ENCODE measurements at places on chromosomes 13 and 19.

DNA sequence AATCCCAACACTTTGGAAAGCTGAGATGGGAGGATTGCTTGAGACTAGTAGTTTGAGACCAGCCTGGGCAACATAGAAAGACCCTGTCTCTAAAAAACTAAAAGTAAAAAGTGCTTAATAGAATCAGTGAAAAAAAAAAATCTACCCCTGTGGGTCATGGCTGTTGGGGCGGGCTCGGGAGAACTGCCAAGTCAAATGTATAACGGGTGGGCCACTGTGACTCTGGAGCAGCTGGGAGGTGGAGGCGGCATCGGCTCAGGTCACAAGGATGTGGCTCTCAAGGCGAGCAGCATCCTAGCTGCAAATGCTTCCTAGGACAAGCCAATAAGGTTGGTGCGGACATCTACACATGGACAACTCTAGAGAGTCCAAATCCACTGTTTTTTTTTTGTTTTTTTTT is 30.9 kb downstream of the C19orf47 start:
- DNase-seq: no peak

GRCh38 chr19:31274251-31275067 is 74.8 kb downstream of the TSHZ3 start:
- DNase-seq: no peak

- peak; percentile 59 for DNase-seq
These were observed 31.4 kb upstream of the MPHOSPH8 start for GRCh38 chr13:19601749-19602725.

- DNase-seq: no peak
These were observed 5.5 kb downstream of the WDFY2 start for GRCh38 chr13:51589793-51590192.

DNA sequence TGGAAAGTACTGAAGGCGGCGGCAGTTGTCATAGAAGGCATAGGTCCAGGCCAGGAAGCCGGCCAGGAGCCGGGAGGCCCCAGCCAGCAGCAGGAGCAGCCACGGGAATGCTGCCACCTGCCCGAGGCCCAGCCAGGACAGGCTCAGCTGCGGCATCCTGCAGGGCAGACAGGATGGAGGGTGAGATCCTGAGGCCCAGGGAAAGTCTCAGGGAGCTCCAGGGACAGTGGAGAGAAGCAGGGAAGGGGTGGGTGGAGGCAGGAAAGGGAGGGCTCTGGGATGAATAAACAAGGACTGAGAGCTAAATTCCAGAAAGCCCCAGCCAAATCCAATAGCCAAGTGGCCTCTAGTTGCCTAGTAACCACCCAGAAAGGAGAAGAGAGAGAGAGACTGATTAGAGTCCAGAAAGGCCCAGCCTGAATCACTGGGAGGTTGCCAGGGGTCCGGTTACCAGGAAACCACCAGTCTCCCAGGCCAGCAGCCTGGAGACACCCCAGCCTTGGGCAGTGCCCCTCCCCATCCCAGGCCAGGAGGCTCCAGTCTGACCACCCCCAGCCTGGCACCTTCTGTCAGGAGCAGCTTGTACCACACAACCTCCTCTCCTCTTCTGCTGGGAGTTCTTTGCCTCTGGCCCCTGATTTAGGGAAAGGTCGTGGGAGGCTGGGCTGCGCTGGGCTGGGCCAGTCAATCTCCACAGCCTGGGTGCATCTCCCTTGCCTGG is 7.5 kb upstream of the OR10H5 start:
- no peak for DNase-seq

DNA sequence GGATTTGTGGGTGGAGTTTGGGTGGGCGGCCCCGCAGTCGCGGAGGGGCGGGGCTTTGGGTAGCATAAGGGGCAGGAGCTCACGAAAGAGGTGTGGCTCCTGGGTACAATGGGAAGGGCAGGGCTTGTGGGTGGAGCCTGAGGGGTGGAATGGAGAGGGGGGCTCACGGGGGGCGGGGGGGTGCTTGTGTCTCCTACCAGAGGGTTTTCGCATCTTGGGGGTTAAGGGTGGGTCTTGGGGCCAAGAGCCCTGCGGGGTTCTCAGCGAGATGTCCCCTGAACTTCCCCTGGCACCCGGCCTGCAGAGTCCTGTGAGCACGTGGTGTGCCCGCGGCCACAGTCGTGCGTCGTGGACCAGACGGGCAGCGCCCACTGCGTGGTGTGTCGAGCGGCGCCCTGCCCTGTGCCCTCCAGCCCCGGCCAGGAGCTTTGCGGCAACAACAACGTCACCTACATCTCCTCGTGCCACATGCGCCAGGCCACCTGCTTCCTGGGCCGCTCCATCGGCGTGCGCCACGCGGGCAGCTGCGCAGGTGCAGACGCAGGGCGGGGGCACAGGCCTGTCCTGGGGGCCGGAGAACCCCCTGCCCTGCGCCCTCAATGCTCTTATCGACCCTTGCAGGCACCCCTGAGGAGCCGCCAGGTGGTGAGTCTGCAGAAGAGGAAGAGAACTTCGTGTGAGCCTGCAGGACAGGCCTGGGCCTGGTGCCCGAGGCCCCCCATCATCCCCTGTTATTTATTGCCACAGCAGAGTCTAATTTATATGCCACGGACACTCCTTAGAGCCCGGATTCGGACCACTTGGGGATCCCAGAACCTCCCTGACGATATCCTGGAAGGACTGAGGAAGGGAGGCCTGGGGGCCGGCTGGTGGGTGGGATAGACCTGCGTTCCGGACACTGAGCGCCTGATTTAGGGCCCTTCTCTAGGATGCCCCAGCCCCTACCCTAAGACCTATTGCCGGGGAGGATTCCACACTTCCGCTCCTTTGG is 5.1 kb downstream of the FSTL3 start:
- DNase-seq: no peak

- no peak for DNase-seq
These were observed 34.1 kb downstream of the DLEU7 start for GRCh38 chr13:50809133-50810090.

- DNase-seq: no peak
These were observed 117.1 kb downstream of the TSHZ3 start for GRCh38 chr19:31232180-31232579.

GRCh38 chr13:41883147-41883546 is 77.8 kb downstream of the VWA8 start:
- no peak for DNase-seq

GRCh38 chr19:40596608-40597328 is 4.4 kb upstream of the LTBP4 start:
- DNase-seq: peak; percentile 16

DNA sequence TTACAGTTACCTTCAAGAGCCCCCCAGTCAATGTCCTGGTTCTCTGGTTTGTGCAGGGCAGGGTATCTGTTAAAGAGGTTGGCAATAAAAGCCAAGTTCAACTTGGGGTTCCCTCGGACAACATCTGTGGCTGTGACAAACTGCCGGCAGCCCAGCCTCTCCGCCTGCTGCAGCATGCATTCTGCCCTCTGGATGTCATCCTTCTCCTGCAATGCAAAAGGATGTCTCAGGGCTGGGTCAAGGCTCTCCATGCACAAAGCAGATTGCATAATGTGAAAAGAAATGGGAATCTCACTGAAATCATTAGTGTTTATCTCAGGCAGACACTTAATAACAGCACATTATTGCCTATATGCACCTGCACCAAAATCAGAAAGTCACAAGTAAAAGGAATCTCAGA is 35.1 kb downstream of the LCP1 start:
- no peak for DNase-seq

- no peak for DNase-seq
These were observed 10.4 kb downstream of the MAP2K2 start for GRCh38 chr19:4113398-4114088.

- no peak for DNase-seq
These were observed 54.5 kb downstream of the USP12 start for GRCh38 chr13:27117158-27117557.

- peak; percentile 35 for DNase-seq
These were observed 35.6 kb upstream of the PSPC1 start for GRCh38 chr13:19818223-19818842.

GRCh38 chr13:110284779-110285484 is 22.0 kb downstream of the COL4A1 start:
- no peak for DNase-seq

GRCh38 chr13:90686442-90686841 is 661.0 kb upstream of the MIR17HG start:
- no peak for DNase-seq

DNA sequence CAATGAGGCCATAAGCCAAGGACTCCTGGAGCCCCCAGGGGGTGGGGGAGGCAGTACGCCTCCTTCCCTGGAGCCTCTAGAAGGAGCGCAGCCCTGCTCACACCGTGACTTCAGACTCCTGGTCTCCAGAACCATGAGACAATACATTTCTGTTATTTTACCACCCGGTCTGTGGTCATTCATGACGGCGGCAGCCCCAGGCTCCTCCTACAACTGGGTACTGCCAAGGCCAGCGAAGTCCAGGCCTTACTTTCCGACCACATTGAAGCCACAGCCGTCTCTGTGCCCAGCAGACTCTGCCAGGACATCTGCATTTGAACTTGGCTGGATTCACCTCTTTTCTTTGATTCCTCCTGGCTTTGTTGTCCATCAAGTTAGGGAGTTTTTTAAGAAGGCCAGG is 10.5 kb downstream of the GNG7 start:
- no peak for DNase-seq

GRCh38 chr13:82614086-82614485 is 1268.2 kb downstream of the SLITRK1 start:
- DNase-seq: no peak

DNA sequence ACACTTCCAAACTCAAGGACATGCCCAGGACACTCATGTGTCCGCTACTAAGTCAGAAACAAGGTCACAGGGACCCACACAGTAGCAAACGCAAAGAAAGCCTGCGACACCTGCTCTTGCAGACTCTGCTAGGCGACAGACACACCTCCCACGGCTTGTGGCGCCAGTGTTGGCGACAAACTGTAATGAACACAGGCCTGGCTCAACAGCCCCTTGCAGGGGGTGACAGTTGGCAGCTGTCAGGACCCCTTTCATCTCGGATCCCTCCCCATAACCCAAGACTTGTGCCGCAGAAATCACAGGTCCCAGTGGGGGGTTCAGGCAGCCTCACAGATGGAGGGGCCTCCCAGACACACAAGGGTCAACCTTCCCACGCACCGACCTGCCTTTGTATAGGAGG is 364 bp downstream of the CKM start:
- DNase-seq: no peak

GRCh38 chr19:29483641-29483920 is 42.2 kb upstream of the VSTM2B start:
- DNase-seq: no peak

DNA sequence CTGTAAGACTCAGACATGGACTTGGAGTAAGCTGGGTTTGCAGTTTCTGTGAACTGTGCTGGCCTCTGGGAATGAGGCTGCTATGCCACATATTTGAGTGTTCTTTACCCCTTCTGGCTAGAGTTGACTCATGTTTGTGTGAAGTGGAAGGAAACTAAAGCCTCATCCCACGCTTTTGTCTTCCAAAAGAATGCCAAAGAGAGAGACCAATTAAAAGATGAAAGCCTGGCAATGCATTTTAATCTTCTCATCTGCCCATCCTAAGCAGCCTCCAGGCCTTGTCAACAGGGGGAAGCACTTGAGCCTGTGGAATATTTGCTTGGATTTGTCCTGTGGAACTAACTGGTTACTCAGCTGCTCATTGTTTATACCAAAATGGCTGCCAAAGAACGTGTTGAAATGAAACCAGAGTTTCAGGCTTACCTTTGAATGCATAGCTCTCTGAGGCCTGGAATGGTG is 49.1 kb downstream of the LMO7 start:
- no peak for DNase-seq

GRCh38 chr13:19984430-19985218 is 26.1 kb downstream of the ZMYM2 start:
- DNase-seq: peak; percentile 62

GRCh38 chr13:35793823-35794222 is 317.3 kb upstream of the MAB21L1 start:
- DNase-seq: no peak

DNA sequence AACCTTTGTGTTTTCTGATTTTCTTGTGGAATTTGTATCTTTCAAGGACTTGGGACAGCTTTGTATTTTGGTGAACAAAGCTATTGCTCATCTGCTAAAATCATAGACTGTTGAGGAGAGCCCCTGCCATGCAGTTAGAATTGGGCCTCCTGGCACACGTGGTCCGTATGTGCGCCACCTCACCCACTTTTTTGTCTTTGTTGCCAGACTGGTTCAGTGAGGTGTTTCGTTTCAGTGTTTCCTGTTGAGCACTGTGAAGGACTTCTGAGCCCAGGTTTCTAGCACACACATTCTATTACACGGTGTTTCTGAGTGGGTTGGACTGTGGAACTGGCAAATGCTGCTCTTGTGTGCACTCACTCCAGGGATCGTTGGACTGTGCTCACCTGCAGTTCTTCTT is 37.6 kb upstream of the RNF113B start:
- no peak for DNase-seq

GRCh38 chr19:37221136-37221535 is 3.1 kb downstream of the ZNF383 start:
- no peak for DNase-seq

DNA sequence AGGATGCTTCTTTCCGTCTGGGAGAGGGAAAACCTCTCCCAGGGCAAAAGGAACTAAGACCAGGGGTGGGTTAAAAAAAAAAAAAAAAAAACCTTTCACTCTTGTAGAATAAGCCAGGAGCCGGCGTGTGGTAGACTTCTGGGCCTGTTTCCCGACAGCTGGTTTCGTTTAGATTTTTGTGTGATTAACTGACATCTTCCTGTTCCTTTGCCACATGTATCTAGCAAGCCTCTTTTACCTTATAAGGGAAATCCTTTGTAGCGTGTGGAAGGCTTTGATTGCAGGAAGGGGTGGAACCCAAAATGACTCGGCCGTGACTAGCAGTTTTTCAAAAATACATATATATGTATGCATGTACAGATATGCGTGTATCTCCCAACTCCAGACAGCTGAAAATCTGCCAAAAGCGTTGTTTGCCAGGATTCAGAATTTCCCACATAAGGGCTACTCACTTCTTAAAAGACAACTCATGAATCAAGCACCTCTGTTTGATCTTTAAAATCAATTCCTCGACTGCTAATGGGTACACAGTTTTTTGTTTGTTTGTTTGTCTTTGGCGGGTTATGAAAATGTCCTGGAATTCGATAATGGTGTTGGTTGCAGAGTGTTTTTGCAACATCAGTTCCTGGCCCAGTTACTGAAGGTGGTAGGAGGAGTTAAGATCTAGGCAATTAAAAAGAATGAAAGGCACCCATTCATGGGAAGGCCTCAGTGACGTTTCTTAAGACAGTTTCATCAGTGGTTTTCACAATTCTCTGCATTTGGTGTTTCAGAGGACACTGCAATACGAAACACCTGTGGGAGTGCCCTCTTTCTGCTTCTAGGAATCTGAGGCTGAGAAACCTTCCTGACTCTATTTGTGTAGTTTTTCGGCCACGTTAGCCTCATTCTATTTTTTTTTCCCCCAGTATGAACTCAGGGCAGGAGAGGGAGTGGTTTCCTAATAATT is 2.7 kb downstream of the TPM4 start:
- peak; percentile 96 for DNase-seq

DNA sequence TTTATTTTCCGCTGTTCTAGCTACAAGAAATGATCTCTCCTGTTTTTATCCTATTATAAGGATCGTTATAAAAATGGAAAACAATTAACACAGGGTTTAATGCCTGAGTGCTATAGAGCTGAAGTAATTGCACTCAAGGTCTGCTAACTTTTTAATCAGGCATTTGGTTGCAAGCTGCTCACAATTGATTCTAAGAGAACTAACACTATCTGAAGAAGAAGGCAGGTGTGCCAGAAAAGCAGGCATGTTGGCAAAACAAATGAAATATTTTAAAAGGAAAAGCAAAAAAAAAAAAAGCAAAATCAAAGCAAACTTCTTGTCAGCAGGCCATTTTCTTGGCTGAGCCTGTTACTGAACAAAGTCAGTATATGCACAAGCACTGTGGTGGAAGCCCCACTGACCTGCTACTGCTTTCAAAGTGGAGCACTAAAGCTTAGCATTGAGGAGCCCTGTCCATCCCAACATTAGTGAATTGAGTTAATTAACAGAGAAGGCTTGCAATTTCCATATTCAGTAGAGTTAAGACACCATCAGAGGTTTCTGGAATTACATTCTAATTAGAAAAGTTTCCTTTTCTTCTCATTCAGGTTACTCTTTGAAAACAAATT is 574.2 kb downstream of the PCDH9 start:
- DNase-seq: no peak
